Stimulated activated CD4-positive, alpha-beta T cell treated with anti-CD3 and anti-CD28 coated beads, Interleukin-1b, Interleukin-23, amount 100 ng/mL, for 24 hours (primary cell): ENCODE measurements at places on chromosomes 1 and 21.

- DNase-seq, result no peak
Measured at GRCh38 chr1:23643736-23644554, 47.7 kb upstream of the RPL11 start.

DNA sequence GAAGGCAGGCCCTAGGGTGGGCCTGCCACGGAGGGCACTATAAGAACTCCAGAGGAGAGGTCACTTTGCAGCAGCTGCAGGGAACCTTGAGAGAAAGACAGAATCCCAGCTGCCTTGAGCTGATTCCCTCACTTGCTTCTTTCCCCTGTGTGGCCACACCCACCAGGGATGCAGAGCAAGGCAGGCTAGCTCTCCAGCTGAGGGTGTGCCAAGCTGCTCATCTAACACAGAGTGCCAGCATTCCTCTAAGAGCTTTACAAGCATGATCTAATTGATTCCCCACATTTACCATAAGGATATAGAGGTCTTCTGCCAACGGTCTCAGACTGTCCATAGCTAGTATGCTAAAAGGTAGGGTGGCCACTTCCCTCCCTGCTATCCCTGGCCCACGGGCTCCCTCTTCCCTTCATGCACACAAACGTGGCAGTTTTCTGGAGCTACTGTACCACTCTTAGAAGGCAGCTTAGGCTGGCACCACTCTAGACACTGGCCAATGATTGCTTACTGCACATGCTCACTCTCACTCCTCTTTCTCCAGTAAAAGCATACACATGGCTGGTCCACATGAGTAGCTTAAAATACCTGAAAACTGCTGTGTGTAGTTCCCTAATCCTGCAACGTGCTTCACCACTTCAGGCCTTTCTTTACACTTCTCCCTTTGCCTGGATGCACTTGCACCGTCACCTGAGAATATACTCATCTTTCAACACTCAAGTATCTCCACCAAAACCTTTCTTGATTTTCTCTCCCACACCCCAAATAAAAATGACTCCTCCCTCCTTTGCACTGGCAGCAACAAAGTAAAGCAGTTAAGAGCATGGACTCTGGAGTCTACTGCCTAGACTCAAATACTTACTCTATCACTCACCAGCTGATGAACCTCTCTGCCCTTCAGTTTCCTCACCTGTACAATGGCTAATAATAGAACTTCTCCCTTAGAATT lies 57.7 kb downstream of the DMAP1 start:
- DNase-seq, result no peak

DNA sequence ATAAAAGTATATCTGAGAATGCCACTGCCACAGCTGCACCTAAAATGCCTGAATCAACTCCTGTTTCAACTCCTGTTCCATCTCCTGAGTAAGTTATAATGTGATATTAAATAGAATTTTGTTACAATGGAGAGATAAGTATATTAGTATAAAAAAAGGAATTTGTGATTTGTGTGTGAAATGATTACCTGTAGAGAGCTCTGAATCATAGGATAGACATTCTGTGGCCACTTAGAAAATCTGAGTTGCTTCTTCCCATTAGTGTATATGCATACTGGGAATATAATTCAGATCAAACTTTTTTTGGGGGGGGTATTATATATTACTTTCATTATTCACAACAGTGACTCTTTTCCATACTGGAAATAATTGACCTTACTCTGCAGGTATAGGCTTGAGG lies 52.9 kb downstream of the SUCO start:
- DNase-seq, result no peak

DNA sequence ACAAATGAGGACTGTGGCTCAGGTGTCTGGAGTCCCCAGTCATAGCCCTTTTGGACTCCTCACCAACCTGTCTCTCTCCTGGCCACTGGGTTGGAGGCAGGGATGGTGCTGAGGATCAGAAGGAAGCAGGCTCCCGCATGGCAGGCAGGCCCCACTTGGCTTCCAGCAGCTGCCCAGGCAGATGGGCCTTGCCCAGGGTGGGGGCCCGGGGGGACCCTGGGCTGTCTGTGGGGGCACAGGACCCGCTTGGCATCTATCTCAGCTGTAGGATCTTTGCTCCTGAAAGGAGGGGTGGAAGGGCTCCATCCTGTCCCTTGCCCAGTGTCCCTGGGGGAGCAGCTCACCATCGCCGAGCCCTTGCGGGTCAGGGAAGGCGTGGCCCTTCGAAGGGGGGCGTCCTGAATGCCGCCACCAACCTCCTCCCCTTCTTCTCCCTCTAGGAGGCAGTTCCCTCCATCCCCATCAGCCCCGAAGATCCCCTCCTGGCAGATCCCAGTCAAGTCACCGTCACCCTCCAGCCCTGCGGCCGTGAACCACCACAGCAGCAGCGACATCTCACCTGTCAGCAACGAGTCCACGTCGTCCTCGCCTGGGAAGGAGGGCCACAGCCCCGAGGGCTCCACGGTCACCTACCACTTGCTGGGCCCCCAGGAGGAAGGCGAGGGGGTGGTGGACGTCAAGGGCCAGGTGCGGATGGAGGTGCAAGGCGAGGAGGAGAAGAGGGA lies 154.5 kb downstream of the PEX14 start:
- DNase-seq, result no peak

GRCh38 chr1:20729990-20730689 lies 2.4 kb downstream of the SH2D5 start:
- DNase-seq, result no peak

DNA sequence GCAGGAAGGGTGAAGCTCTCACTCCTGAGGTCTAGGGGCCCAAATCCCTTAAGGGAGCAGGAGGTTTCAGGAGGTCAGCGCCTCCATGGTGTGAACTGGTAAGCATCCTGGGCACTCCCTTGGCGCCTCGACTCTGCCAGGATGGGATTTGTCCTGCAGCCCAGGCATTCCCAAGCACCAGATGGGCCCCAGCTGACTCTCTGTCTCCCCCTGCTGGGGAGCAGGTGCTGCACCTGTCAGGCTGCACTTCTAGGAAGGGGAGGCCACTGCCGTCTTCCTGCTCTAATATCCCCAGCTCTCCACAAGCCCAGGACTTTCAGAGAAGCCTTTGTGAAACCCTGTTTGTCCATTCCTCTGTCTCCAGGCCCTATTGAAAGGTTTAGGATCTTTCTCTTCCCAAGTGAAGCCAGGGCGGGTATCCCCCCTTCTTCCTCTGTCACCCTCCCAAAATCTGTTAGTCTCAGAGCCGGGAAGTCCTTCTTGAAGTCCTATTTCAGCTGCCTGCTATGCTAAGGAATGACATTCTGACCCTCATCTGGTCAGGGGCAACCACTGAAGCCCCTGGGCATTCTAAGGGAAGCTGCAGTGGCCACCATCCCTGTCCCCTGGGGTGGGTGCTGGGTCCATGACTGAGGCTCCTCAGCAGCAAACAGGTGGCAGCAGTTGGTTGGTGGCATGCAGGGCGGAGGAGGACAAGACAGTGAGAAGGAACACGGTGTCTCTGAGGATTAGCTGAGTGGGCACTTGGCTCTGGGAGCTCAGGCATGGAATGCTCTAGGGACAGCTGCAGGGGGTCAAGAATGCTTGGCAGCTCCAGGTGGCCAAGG lies 3.2 kb downstream of the MYBPH start:
- DNase-seq, result peak; percentile 30

- DNase-seq, result no peak
Measured at GRCh38 chr1:1292851-1293250, 12.6 kb downstream of the SCNN1D start.

GRCh38 chr1:224116131-224116530 lies 2.2 kb downstream of the FBXO28 start:
- DNase-seq, result no peak

DNA sequence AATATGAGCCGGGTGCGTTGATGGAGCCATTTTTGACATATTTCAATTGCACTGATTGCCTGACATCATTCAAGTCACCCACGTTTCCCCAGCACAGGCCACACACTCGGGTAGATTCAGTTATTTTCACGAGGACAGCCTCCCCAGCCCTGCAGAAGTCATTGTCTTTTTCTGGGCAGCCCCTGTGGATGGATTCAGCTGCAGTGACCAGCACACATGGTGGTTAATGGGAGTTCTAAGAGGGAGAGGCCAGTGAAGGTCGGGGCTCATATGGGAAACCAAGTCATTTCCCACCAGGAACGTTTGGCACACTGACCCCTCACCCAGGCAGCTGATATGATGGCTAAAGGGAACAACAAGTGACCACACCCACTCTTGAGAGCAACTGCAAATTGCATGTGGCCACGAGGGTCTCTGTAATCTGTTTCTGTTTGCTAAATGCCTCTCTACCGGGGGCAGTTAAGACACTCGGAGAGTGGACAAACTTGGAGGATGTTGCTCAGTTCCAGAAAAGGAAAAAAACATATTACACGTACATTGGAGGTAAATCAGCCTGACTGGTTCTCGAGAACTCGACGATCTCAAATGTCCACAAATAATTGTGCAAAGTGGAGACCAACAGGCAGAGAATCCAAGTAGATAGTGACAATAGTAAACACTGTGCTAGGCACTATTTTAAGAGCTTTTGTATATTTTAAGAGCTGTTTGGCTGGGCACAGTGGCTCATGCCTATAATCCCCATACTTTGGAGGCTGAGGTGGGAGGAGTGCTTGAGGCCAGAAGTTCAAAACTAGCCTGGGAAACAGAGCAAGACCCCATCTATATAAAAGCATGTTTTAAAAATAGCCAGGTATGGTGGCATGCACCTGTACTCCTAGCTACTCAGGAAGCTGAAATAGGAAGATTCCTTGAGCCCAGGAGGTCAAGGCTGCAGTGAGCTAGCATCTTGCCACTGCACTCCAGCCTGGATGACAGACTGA lies 167.2 kb upstream of the IRF2BP2 start:
- no peak for DNase-seq

DNA sequence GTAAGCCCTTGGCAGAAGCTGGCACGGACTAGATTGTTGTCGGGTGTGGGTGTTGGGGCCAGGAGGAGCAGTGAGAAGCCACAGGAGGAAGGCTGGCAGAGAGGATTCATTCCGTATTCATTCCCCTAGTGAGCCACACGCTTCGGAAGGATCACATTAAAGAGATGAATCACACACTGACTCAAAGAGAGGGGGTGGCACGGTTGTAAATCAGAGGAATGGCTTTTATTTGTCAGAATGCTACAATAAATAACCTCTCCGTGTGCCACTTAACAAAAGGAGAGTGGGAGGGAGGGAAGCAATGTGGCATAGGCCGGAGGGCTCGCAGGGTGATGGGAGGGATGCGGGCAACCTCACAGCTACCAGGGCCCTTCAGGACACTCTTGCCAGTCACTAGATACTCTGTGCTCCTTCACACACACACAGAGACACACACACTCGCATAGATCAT lies 135.5 kb downstream of the HIVEP3 start:
- no peak for DNase-seq

DNA sequence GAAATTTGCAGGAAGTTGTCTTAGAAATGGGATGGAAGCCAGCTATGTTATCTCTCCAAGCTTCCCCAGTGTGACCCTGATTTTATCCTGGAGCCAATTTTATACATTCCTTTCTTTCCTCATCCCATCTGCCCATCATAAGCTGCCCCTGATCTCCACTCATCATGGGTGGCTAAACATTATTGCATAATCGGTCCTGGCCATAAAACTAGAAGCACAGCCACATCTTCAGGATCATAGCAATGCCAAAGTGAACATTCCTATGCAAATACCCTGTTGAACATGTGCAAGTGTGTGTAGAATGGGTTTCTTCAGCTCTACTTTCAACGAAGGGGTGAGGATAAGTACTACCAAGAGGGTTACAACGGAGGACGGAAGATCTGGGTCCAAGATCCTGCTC lies 50.6 kb upstream of the COG2 start:
- no peak for DNase-seq

DNA sequence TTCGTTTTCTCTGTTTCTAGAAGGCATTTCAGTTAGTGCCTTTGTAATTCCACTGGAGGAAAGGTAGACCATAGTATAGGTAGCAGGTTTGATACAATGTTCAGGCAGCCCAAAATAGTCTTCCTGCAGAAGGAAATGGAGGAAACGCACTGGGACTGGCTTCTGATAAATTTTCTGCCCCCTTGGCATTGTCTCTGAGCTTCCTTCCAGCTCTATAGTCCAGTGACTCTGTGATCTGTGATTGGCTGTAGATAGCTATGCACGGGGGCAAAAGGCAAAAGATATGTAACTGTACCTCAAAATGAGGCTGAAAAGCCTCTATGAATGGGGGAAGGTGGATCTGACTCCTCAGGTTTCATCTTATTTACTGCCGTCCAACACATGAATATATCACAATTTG lies 5.8 kb upstream of the MAGOH start:
- no peak for DNase-seq

DNA sequence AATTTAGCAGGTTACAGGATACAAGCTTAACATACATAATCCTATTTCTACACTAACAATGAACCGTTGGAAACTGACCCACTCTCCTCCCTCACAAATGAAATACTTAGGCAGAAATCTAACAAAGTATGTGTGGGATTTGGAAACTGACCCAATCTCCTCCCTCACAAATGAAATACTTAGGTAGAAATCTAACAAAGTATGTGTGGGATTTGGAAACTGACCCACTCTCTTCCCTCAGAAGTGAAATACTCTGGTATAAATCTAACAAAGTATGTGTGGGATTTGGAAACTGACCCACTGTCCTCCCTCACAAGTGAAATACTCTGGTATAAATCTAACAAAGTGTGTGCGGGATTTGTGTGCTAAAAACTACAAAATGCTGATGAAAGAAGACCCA lies 60.3 kb downstream of the TRAF5 start:
- no peak for DNase-seq

- DNase-seq, result no peak
Measured at GRCh38 chr1:213782941-213783672, 204.7 kb upstream of the PROX1 start.

DNA sequence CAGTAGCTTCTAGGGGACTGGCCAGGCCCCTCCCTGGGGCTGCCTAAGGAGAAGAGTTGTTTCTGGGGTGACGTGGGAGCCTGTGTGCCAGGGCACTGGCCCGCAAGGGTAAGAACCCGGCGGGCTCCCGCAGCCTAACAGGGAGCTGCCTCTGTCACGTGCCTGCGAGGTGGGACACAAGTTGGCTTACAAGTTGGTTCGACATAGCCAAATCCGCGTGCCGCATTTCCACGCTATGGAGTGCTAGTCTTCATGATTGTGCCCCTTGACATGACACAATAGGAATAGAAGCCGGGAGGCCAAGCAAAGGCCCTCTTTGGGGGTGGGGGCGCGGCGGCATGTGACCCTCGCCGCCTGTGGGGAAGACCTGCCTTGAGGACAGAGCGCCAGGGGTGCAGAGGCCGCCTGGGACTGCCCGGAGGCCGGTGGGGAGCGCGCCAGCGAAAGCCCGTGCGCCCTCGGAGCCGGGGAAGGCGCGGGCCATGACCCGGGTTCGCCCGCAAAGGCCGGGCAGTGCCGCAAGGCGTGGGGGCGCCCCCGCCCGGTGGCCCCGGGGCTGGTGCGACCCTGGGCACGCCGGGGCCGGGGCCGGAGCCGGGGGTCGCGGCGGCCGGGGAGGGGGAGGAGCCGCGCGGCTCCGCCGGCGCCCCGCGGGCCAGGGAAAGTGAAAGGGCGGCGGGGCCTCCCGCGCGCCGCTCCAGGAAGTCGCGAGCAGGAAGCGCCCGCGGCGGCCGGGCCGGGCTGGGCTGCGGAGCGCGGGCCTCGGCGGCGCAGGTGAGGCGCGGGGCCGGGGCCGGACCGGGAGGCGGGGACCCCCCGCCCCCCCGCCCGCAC lies at the start of gene SLC37A1:
SLC37A1 (plus strand) TSS at position 702 of the 834 bp plus-strand sequence. CDS start 4,603 bp downstream, outside the sequence.
- no peak for DNase-seq
